ENCODE measurements at places on chromosomes 6 and 20.

- DNase-seq = no peak
Observed at GRCh38 chr20:32574296-32575226, 10.6 kb downstream of the NOL4L start.

- no peak for DNase-seq
Observed at GRCh38 chr6:10205120-10205519, 209.8 kb downstream of the TFAP2A start.

GRCh38 chr6:139145661-139146060 is 10.8 kb downstream of the HECA start:
- DNase-seq = no peak

GRCh38 chr6:166813461-166813860 is 142.9 kb downstream of the RNASET2 start:
- no peak for DNase-seq

DNA sequence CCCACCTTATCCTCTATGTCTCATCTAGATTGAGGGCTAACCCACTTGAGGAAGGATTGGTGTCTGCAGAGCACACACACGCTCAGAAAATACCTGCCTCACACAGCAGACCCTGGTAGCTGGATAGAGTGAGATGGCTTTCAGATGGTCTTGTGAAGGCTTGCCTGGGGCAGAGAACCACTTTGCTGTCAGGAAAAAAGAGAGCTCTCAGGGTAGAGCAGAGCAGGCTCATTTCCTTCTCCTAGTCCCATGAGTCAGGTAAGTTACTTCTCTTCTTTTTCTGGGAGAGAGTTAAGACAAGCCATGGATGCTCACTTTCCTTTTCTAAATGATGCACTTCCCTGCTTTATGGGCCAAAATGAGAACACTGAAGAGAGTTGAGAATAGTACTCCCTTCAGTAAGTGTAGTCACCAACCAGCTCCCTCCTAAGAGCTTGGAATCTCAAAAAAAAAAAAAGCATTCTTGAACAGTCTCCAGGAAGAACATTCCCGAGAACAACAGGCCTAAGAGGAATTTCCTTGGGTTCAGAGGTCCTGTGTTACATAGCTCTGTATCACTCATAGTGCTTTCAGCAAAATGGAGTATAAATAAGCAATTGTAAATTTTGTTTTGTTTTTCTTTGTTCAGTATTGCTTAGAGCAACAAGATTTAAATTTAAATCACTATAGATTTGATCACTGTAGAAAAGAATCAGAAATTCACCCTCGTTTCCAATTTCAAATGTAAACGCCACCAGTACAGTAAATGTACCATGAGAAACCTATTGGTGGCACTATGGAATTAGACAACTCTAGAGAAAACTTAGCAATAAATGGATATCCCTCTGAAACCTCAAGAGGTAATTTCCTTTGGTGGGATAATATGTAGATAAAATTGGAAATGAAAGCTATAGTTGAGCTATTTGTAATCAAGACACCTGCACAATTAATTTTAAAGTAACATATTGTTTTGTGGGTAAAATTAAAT is 530.3 kb downstream of the RFPL4B start:
- DNase-seq = no peak

All from NCI-H446 (cell line).